SK-MEL-5 (cell line): ENCODE measurements at places on chromosomes 16 and 17. TPM values are rescaled to one million over a fixed set of nuclear protein-coding genes. Genes with fewer than 3 reads are reported as not detected.

GRCh38 chr17:57561072-57561861, 183.8 kb downstream of the CCDC182 start:
- no peak for DNase-seq

Gene APOBR
- total RNA-seq: 0.03 TPM in 1 of 2 replicates, not detected in the other

- no peak for DNase-seq
These were observed 11.2 kb downstream of the KLHL10 start for GRCh38 chr17:41848788-41849187.

DNA sequence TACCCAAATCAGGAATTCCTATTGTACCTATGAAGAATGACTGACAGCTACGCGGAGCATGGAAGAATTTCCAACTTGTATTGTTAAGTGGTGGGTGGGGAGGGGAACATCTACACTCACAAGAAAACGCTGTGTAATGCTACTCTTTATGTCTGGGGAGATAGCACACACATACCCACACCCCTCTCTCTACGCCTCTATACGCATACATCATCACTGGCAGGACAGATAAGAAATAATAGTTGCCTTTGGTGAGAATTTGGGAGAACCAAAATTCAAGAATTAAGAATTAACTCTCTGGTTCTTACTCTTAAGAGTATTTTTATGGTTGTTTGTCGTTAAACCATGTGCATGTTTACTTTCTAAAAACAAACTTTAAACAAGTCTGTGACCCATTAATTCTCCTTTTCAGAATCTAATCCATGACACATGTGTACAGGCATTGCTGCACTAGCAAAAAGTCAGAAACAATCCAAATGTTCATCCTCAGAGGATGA, 33.9 kb downstream of the CREBBP start:
- no peak for DNase-seq

GRCh38 chr17:43400943-43401717, 2.3 kb downstream of the ARL4D start:
- DNase-seq: no peak

GRCh38 chr17:63309021-63309420, 137.1 kb downstream of the CYB561 start:
- no peak for DNase-seq

DNA sequence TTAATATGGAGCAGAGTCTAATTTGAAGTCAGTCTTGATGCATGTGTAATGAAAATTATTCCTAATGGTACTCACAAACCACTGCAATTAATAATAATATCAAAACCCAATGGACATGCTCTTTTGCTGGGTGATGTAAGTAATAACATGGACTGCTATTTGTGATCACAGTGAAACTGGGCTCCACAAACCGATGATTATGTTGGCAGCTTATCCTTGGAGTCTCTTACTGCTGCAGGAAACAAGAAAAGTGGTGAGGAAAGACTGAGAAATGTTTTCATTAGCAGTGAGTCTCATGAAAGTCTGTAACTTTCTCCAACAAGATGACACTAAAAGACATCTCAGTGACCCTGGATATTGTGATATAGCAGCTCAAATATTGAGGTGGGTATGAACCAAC, 45.2 kb downstream of the TMEM100 start:
- no peak for DNase-seq

DNA sequence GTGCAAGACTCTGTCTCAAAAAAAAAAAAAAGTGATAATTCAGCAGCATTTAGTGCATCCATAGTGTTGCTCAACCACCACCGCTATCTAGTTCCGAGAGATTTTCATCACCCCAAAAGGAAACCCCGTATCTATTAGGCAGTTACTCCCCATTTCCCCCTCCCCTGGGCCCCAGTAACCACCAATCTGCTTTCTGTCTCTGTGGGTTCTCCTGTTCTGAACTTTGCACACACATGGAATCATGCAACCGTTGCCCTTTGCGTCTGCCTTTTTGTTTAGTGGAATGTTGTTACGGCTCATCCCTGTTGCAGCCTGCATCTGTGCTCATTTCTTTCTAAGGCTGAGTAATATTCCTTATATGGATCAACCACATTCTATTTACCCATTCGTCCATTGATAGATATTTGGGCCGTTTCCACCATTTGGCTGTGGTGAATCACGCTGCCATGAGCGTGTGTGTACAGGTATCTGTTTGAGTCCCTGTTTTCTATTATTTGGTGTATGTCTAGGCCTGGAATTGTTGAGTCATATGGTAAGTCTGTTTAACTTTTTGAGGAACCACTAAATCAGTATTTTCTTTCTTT, 8.7 kb upstream of the SYNGR2 start:
- no peak for DNase-seq

GRCh38 chr17:74110467-74110866, 93.0 kb upstream of the RPL38 start:
- DNase-seq: peak; percentile 72

DNA sequence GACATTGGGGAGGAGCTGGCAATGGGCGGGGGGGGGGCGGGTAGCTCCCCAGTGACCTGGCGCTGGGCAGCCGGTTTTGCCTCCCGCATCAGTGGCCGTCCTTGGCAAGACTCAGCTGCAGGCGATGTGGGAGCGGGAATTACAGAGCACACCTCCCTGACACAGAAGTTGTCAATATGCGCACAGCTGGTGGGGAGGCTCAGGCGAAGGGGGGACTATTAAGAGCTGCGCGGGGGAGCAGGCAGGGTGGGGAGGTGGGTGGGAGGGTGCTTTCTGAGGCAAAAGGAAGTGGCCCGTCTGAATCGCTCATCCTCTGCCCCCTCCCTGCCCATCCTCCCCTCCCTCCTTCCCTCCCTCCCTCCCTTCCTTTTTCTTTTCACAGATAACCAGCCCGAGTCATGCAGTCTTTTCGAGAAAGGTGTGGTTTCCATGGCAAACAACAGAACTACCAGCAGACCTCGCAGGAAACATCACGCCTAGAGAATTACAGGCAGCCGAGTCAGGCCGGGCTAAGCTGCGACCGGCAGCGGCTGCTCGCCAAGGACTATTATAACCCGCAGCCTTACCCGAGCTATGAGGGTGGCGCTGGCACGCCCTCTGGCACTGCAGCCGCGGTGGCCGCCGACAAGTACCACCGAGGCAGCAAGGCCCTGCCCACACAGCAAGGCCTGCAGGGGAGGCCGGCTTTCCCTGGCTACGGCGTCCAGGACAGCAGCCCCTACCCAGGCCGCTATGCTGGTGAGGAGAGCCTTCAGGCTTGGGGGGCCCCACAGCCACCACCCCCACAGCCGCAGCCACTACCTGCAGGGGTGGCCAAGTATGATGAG, 44.0 kb downstream of the SREBF1 start:
- no peak for DNase-seq

DNA sequence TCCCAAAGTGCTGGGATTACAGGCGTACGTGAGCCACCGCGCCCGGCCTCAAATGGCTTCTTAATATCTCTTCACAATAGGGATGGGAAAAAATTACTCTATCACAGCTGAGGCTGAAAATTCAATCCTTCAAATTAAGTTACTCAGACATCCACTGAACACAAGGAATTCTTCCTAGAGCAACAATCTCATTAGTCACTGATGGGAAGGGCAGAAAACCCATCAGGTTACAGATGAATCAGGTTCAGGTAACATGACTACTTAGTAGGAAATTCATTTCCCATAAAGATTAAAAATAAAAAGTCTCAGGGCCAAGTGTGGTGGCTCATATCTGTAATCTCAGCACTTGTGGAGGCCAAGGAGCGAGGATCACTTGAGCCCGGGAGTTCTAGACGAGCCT, 42.5 kb upstream of the ABR start:
- no peak for DNase-seq

Gene IL34
- 0.24 and 0.71 TPM in 2 replicates for total RNA-seq

- DNase-seq: no peak
These were observed 372.3 kb upstream of the SALL1 start for GRCh38 chr16:51523400-51523799.

Gene SOX8
- total RNA-seq: 14.8 and 16.7 TPM in 2 replicates

GRCh38 chr17:56142325-56142724, 10.9 kb upstream of the ANKFN1 start:
- DNase-seq: no peak

DNA sequence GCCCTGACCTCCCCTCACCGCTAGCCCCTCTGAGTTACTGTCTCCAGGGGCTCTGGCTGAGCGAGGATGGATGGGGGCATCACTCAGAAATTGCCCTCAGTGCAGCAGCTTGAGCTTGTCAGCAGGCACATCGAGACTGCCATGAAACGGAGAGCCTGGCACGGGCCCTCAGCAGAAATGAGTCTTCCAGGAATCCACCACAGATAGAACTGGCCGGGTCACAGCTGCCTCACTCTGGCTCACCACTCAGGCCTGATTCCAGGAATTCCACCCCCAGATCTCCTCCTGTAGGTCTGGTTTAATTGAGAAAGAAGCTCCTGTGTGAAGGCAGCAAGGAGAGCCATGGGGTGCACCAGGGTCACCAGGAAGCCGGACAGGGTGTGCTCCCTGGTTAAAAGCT, 85.5 kb downstream of the GSG1L start:
- no peak for DNase-seq

DNA sequence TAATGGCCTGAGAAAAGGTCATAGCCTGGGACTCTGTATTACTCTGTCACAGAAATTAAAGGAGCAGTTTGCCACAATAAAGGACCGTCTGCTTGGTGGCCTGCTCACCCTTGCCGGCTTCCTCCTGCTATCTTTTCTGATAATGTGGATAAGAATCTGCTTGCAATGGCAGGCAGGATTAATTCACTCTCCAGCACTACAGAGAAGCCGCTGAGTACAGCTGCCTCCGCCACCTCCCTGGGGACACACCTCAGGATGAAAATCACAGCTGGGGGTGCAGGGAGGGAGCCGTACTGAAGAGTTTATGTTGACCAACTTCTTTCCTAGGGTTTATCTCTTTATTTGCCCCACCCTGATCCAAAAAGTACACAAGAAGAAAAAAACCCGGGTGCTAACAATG, 245.9 kb upstream of the RPL38 start:
- no peak for DNase-seq
